ENCODE measurements at places on chromosomes 5 and 9.

DNA sequence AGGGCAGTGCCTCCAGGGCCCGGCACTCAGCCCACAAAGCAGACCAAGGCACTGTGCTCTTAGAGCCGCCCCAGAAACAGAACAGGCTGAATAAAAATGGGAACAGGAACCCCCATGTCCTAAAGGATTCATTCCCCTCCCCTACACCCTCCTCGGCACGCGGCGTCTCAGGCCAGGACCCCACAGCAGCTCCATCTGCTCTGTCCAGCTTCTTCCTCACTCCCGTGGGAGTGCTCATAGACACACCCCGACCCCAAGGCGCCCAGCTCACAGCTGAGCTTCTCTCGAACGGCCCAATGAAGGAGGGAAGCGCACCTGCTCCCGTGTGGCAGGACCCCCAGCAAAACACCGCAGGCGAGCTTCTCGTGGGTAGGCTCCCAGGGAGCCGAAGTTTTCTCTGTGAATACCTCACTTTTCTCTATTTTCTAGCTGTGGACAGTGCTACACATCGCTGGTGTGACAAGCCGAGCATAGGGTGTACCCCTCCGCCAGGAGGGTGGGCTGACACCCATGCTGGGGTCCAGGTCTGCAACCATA, 15.4 kb upstream of the QSOX2 start:
- DNase-seq: no peak

- DNase-seq: no peak
These were observed 105.6 kb downstream of the ADAMTSL1 start for GRCh38 chr9:18579536-18579935.

GRCh38 chr5:83368319-83368718, 103.2 kb upstream of the VCAN start:
- DNase-seq: peak; percentile 79

DNA sequence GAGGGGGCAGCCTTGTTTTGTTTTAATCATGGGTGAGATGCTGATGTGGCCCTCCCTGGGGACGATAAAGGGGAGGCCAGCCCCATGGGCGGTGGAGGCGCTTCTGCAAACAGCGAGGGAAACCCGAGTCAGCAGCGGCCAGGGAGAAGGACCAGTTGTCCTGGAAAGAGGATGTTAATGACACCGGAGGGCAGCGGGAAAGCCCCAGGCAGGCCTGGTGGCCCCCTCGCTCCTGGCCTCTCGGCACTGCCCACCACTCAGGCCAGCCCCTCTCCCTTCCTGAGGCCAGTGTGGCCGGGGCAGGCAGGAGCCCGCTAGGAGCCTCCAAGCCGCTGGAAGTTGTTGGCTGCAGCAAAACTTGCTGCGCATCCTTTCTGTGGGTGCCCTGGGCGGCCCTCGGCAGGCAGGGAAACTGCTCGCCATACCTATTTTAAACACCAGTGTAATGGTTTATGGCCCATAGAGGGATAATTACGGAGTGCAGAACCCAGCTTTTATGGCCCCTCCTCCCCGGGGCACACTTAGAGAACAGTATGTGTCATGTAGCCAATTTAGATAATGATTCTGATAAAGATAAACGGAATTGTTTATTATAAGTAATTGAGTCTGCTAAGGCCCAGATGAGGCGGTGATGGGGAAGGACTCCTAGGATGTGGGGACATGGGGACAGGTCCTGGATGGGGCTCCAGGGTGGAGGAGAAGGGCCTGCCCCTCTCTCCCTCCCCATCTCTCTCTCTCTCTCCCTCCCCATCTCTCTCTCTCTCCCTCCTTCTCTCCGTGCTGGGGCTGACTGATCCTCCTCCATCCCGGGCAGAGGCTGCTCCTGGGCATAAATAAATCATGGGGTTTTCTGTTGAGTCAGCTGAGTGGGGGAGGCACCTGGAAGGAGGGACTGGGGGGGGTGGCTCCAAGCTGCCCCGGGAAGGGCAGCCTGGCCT, 36.9 kb downstream of the LMX1B start:
- no peak for DNase-seq

All from urothelium cell line (cell line).